Activated CD8-positive, alpha-beta memory T cell treated with anti-CD3 and anti-CD28 coated beads for 24 hours (primary cell): ENCODE measurements at places on chromosomes 1 and 21.

DNA sequence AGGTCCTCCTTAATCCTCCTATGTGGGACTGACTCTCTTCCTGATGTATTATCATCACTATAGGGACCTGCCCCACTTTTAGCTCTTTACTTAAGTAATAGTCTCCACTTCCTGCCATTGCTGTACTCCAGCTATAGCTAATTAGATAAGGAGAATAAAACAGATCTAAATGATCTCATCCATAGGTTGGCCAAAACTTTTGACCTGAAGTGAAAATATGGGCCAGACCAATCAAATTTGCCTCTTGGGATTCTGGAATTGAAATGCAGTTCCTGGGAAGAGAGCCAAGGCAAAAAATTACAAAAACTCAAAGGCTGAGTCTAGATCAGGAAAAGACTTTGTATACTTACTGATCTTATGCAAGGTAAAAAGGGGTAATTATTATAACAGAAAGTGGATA is 36.1 kb upstream of the PDE4B start:
- no peak for DNase-seq

GRCh38 chr1:159932296-159933285 is 7.3 kb upstream of the TAGLN2 start:
- DNase-seq = no peak

- DNase-seq = no peak
Measured at GRCh38 chr1:178649582-178650350, 75.3 kb upstream of the RALGPS2 start.

GRCh38 chr1:101959456-101959855 is 37.3 kb downstream of the OLFM3 start:
- DNase-seq = no peak

DNA sequence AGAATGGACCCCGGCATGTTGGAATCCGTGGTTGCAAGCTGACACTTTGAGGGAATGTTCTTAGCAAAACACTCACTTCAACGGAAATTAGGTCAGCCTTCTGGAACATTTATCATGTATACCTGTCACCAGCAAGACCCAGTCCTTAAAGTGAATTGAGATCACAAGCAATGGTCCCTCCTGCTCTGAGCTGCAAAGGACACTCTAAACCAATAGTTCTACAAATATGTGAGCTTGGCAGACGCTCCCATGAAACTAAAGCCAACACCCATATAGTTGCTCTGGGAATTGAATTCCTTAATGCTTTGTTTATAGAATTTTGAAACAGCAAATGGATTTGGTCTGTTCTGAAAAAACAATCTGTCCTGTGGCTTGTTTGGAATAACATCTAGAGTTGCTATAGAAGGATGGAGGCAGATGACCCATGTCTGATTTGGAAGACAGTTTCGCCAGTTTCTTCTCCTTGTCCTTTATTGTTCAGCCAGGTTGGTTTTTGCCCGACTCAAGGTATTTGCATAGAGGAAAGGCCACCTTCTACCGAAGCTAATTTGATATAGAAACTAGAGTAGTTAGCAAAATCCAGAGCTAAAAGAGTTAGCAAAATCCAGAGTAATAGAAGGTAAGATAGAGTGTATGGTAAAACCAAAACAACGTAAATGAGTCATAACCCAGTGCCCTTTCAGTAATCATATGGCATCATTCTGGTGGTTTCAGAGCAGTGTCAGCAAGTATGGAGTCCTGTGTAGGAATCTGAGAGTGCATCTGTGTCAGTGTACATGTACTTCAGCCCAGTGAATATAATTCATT is 236.2 kb downstream of the NFIA start:
- no peak for DNase-seq

GRCh38 chr1:246583056-246583440 is 16.8 kb downstream of the CNST start:
- DNase-seq = no peak

- peak; percentile 15 for DNase-seq
Measured at GRCh38 chr1:211640301-211640630, 35.2 kb downstream of the NEK2 start.
